ENCODE measurements at places on chromosomes 4 and X. TPM values are rescaled to one million over a fixed set of nuclear protein-coding genes. Genes with fewer than 3 reads are reported as not detected.

FBXL5 gene
- total RNA-seq, result 85.2 TPM

SPINK2 gene
- not detected for total RNA-seq

ENPP6 gene
- not detected for total RNA-seq

FAM236B gene
- total RNA-seq, result not detected

GABRE gene
- 44.3 TPM for total RNA-seq

IQCM gene
- total RNA-seq, result not detected

SMR3B gene
- not detected for total RNA-seq

TCP11X2 gene
- total RNA-seq, result not detected

SMIM43 gene
- not detected for total RNA-seq

INTU gene
- total RNA-seq, result 3.3 TPM

ADGRL3 gene
- 20.9 TPM for total RNA-seq

COL4A6 gene
- total RNA-seq, result 8.9 TPM

TASL gene
- 2.6 TPM for total RNA-seq

MAGED1 gene
- total RNA-seq, result 78.8 TPM

VCX3B gene
- not detected for total RNA-seq

PCDH10 gene
- 0.09 TPM for total RNA-seq

JADE3 gene
- 4.5 TPM for total RNA-seq

MSX1 gene
- 6.7 TPM for total RNA-seq

DUX4 gene
- total RNA-seq, result not detected

ANXA10 gene
- not detected for total RNA-seq

TSPAN7 gene
- total RNA-seq, result 30.8 TPM

GPRASP3 gene
- total RNA-seq, result 4.9 TPM

GLRA3 gene
- total RNA-seq, result not detected

MAP7D2 gene
- total RNA-seq, result 0.37 TPM

NAA11 gene
- not detected for total RNA-seq

SSX1 gene
- total RNA-seq, result not detected

PABPC4L gene
- 0.71 TPM for total RNA-seq

TLR6 gene
- 1.6 TPM for total RNA-seq

USP17L10 gene
- total RNA-seq, result not detected

SLIT2 gene
- total RNA-seq, result 5.1 TPM

GRIA3 gene
- 1.8 TPM for total RNA-seq

ETDA gene
- not detected for total RNA-seq

ZNF182 gene
- 3.2 TPM for total RNA-seq

ATOH1 gene
- not detected for total RNA-seq

INTS6L gene
- 3.0 TPM for total RNA-seq

FRAS1 gene
- 3.0 TPM for total RNA-seq

NLGN3 gene
- 0.59 TPM for total RNA-seq

HSPA4L gene
- 7.8 TPM for total RNA-seq

MND1 gene
- 0.61 TPM for total RNA-seq

POF1B gene
- total RNA-seq, result 5.0 TPM

NPY2R gene
- not detected for total RNA-seq

CLDN22 gene
- not detected for total RNA-seq

TIMM8A gene
- total RNA-seq, result 20.0 TPM

SLC25A31 gene
- not detected for total RNA-seq

SULT1B1 gene
- total RNA-seq, result 0.28 TPM

UGT2B7 gene
- not detected for total RNA-seq

SLC6A14 gene
- total RNA-seq, result not detected

Measured in heart right ventricle (tissue), 16 donors.